Putamen (tissue), 1 donor: ENCODE measurements at places on chromosomes 3 and 15.

GRCh38 chr3:196659901-196660351, 20.4 kb downstream of the NRROS start:
- no peak for DNase-seq

GRCh38 chr3:62164196-62164595, 209.2 kb downstream of the FEZF2 start:
- no peak for DNase-seq

GRCh38 chr3:155080692-155081091, 573 bp downstream of the MME start:
- peak; percentile 52 for DNase-seq

GRCh38 chr3:40782111-40782721, 257.5 kb downstream of the ZNF621 start:
- DNase-seq = no peak

DNA sequence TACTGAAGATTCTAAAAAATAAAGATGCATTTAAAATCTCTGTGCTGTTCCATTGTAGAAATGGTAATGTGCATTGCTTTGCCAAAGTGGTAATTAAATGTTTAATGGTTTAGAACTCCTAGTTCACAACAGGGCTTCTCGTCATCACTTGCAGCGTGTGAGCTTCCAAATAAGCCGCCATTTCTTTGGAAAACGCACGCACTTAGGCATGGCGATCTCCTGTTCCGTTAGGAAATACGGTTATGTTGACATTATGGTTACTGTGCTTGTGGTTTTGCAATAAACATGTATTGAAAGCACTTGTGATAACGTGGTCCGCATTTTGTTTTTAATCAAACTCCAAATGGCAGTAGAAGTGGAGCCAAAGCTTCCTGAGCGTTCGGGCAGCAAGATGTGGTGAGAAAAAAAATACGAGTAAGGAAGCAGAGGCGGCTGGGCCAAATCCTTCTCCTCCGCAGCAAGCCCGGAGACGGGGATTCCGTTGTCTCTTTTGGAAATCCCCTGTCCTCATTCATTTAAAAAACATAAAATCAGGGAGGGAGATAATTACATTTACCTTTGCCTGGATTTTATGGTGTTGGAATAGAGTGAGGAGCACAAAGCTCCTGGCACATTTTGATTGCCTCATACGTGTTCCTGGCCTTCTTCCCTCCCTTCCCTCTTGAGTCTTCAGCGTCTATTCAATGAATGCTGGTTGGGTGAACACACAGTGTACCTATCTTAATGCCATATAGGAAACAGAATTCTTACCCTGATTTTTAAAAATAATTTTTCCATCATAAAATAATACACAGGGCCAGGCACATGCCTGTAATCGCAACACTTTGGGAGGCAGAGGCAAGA, 97.5 kb downstream of the SLC49A4 start:
- no peak for DNase-seq
